H54 (cell line): ENCODE measurements at places on chromosomes 7 and 10.

GRCh38 chr7:46206476-46207060 is 285.5 kb upstream of the IGFBP3 start:
- no peak for DNase-seq

- no peak for DNase-seq
Measured at GRCh38 chr7:129571201-129571600, 40.3 kb upstream of the NRF1 start.

DNA sequence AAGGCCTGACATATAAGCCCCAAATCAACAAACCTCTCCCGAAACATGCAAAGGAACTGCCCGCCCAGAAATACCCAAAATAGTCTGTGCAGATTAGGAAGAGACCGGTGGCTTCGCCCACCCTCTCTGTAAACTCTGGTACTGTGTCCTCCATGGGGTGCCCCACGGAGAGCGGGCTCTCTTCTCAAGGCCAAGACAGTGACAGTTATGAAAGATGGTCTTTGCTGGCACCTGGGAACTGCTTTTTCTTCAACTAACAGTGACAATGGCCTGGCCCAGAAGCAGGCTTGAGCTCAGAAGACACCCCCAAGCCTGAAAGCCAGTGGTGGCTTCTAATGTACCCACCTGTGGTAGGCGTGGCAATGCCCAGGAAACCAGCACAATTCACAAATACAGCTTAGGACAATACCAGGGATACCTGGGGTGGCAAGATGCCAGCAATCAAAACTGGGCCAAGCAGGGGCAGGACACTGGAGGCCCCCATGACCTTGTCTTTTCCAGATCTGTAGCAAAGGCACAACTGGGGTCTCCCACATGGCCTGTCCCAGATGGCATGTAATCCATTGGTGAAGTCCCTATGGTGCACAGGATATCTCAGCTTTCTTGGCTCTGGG is 107.6 kb downstream of the NEURL1 start:
- DNase-seq: no peak

- DNase-seq: no peak
Measured at GRCh38 chr7:158121441-158122045, 466.1 kb downstream of the PTPRN2 start.

DNA sequence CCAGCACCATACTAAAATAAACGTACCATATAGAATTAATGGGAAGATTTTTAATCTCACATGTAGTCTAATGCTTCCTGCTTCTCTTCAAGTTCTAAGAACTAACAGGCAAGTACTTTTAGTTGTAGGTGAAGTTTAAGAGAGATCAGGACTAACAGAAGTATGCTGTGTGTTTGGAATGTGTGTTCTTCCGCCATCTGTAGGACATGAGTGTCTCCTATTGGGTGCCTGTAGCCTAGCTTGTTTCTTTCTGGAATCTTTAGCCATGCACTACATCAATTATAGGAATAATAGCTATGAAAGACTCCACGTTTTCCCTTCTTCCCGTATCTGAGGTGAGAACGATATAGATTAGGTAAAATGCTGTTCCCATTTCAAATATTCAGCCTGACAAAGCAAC is 140.2 kb upstream of the AHR start:
- DNase-seq: no peak

- no peak for DNase-seq
Measured at GRCh38 chr10:67603701-67604100, 92.3 kb downstream of the CTNNA3 start.

DNA sequence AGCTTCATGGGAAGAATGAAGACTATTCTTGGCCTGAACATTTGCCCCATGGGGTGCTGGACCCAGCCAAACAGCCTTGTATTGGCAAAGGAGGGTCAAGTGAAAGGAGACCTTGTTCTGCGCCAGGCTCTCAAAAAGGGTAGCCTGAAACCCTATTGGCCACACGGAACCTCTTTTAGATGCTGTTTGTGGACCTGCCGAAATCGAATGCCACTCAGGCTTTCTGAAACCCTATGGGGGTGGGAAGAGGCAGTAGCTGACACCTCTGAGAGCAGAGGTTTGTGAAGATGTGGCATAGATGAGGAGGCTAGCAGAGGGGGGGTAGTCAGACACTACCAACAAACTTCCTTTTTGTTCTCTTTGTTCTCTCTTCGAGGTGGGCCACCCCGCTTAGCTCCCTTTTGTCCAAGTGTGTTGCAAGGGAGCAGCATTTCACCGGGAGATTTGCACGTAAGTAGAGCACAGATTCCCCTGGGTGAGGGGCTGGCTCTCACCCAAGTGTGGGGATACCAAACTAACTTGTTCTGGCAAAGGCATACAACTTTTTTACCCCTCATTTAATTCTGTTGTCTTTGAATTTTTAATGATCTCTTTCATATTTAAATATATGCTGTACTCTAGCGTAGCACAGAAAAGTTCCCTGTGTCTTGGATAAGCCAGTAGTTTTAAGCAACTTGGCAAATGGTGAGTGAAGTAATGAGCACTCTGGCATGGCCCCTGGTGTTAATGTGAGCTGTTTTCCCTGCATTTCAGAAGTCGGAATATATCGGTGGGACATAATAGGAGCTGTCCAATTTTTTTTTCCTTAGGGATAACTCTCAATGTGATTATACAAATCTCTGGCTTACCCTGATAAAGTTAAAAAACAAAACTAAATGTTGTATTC is 107.7 kb downstream of the SEPTIN7 start:
- no peak for DNase-seq

DNA sequence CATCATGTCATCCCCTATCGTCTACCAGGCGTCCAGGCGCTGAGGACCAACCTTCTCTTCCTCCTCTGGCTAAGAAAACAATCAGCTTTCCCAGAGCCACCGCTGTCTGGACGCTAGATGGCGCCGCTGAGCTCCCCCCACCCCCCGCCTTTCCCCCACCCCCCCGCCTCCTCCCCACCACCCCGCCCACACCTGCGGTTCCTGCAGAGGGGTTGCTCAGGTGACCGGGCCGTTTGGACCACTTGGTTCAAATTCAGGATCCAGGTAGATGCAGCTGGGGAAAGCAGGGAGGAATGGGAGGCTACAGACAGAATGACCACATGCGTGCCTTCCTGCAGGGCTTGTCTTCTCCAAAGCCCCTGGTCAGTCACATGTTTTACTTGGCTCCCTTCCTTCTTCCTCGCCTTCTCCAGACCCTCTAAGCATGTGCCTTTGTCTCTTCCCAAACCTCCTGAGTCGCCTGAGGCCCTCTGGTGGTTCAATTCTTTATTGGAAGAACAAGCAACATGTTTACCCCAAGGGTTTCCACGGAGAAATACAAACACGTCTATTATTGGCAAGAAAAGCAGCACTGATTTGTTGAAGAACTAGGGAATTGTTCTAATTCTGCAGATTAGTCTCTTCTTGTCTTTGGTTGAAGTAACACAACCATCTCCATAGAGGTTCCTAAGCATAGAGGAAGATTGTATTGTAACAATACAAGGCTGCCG is 24.7 kb downstream of the AOC1 start:
- DNase-seq: peak; percentile 58

DNA sequence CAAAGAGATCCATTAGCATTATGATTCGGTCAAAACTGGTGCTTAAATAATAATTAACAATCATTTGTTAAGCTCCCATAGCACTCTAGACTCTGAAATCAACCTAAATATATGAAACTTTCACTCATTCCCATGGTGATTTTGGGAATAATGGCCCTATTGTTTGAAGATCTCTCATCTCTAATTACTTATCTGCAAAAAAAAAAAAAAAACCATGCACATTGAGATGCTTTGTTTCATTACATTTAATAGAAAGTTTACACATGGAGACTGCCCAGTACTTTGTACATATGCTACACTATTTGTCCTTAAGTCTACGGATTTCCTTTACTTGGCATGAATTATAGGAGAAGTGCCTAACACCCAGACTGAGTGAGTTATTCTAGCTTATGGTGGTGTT is 280.6 kb upstream of the MEOX2 start:
- DNase-seq: no peak

- no peak for DNase-seq
Measured at GRCh38 chr7:102173669-102174068, 113.0 kb upstream of the SH2B2 start.

- no peak for DNase-seq
Measured at GRCh38 chr10:30744106-30744505, 114.6 kb upstream of the LYZL2 start.

DNA sequence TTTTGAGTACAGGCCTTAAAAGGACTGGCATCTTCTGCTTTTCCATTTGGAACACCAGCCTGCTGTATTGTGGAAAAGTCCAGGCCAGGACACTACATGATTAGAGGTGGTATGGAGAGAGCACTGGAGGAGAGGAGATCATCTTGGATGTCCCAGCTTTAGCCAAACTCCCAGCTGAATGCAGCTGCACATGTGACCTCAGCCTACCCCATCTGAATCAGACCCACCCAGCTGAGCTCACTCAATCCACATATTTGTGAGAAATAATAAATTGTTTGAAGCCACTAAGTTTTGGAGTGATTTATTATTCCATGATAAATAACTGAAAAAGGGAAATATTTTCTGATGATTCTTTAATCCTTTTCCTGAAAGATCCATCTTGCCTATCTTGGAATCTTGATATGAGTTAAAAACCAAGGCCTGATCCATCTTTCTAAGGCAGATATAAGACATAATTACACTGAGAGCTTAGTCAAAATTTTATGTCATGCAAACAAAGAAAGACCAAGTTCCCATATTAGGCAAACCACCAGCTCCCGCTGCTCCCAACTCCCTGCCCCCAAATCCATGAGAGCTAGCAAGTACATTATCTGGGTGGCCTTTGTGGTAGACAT is 55.1 kb upstream of the TRIL start:
- DNase-seq: no peak

GRCh38 chr10:85863301-85864172 is 503.1 kb downstream of the GRID1 start:
- no peak for DNase-seq

DNA sequence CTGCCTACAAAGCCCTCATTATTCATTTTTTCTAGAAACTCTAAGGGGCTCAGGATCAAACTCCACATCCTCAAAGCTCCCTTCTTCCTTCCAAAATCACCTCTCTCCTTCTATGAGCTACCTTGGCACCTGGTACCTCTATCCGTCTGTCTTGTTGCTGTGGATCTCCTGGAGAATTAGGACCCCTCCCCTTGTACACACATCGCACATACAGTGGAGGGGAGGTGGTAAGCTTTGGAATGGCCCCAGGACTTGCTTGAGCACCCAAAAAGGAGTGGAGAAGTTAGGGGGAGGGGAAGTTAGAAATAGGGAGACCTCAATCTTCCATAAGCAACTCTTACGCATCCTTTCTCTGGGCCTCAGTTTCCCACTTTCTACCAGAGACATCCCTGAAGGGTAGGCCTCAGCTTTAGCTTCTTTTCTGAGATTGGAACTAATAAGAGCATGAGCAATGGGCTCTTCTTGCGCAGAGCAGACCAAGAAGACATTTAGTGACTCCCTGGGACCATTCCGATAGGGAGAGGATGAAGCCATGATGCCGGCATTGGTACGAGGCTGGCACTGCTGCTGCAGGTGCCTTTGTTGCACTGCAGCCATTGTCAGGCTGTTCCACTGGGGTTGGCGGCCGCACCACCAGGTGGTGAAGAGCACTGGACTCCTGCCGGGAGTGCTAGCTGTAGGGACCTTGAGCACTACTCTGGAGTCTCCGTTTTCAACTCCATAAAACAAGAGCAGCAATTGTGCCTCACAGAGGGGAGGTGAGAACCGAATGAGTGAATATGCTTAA is 4.5 kb downstream of the CYP26C1 start:
- no peak for DNase-seq

DNA sequence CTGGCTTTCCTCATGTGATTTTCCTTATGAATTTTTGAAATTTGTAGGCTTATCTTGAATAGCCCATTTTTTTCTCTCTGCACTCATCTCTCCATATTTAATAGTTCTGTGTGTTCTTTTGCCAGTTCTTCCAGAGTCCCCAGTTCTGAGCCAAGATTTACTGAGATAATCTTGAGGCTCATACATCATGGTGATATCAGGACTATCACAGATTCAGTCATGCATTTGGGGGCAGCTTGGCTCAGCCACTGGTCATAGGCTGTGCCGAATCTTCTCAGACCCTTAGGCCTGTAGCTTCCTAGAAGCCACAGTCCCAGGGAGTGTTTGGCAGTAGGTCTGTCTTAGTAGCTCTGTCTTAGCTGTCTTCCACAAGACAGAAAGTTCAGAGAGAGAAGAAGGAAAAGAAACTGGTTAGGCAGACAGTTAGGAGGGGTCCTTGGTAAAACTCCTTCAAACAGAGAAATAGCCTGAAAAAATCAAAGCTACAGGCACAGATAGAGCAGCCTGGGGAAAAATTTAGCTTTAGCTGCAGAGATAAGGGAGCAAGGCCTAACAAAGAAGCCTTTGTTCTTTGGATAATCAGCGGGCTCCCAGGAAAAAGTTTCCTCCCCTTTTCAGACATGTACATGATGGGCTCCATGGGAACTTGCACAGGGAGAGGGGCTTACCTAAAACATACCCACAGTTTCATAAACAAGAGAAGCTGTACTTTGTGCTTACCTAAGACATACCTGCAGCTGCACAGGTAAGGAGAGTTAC is 29.1 kb downstream of the FAS start:
- no peak for DNase-seq

- DNase-seq: no peak
Measured at GRCh38 chr7:141074162-141074991, 513 bp downstream of the TMEM178B start.

DNA sequence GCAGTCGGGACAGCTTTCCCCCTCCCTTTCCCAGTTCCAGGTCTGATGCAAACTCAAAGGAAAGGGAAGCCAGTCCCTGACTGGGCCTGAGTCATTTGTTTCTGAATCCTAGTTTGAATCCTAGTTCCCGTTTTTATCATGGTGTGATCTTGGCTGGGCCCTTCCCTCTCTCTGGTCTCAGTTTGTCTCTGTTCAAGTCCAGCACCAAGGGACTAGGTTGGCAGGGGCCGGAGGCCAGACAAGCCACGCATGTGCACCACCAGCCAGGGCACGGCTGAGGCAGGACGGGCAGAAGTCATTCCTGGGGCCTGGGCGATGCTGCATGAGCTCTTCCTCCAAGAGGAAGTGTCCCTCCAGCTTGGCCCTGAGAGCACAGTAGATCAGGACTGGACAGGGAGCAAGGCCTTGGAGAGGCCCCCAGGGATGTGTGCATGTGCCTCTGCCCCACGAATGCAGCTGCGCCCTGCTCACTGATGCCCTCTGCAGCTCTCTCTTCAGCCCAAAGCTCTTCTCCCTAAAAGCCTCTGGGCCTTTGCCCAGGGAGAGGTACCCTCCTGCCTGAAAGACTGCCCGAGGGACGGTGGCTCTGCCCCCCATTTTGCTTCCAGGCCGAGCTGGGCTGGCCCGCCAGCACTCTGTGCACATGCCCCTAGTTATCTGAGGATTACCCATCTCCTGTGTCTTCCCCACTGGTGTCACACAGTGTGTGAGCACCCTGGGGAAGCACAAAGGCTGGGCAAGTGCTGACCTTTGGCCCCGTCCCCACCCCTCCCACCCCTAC is 86.7 kb downstream of the ZMIZ1 start:
- DNase-seq: peak; percentile 65

GRCh38 chr10:122461367-122461728 is at the start of gene HTRA1:
TSS of gene HTRA1 (plus strand) at chr10:122461553. CDS start at chr10:122461653, 100 bp downstream.
- peak; percentile 68 for DNase-seq

DNA sequence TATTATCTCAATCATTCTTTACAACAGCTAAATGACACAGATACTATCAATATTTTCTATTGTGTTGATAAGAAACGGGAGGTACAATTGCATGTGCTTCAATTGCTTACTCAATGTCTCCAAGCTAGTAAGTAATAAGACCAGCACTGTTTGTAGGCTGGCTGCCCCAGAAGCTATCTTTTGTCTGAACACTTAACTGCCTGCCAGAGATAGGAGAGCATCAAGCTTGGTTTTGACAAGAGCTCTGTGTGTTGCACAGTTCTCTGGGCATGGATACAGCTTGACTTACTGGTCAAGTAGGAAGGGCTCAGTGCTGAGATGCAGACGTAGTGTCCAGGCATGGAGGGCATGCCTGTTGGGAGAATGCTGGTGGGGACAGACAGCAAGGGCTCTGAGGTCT is 26.3 kb upstream of the CAPZA2 start:
- no peak for DNase-seq
